ENCODE measurements at places on chromosomes 5 and 9.
A peak's percentile ranks its signal among the peaks of the same experiment; 100 is the strongest.

DNA sequence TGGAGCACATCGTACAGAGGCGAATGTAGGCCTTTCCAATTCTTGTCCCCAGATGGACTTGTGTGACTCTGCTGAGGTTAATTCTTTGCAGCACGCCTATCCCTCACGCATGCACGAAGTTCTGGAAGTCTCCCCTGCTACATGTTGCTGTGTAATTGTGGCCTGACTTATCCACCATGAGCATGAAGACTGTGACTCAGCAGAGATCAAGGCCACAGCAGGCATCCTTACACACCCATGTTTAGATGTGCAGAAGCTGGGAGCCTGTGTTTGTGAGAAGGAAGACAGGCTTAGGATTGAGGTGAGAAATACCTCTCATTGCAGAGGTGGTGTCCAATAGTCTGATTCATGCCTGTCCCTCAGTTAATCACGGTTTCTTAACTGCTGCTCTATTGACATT is 135.6 kb downstream of the ICE1 start:
- DNase-seq = no peak

DNA sequence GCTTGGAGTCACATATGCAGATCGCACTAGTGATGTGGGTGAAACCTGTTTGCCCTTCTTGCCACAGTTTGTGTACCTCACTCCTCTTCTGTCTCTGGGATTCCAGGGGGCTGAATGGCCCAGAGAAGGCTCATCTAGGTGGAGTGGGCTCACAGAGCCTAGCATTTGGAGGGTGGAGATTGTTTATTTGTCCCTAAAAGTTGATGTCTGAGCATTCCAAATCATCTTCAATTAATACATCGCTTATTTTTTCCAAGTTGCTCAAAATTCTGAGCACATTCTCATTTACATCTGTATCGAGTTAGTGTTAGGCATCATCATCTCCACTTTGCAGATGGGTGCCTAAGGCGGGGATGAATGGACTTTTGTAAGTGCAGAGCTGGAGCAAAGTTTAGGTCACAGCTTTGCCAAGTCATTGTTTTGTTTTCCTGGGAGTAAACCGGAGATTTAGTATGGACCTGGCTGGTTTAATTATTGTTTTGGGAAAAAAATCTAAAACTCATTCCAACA is 2.0 kb downstream of the ABL1 start:
- no peak for DNase-seq

- DNase-seq = no peak
These were observed 109.8 kb downstream of the DENND1A start for GRCh38 chr9:123820139-123820538.

DNA sequence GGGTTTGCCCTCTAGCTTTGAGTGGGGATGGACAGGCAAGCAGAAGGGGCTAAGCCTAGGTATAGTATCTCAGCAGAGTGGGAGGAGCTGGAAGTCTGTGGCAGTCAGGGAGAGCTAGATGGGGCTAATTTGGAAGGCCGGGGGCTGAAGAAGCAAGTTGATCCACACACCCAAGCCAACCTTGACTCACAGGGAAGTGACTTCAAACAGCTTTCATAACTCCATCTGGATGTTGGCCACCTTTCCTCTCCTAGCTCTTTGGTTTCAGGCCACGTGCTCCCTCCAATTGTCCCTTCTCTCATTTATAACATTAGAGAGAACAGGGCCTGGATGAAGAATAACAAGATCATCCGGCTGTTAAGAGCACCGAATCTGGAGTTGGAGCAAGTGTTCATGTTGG is 36.8 kb downstream of the EGR1 start:
- DNase-seq = no peak

- DNase-seq = no peak
These were observed 47.3 kb upstream of the ACTBL2 start for GRCh38 chr5:57529864-57530263.

DNA sequence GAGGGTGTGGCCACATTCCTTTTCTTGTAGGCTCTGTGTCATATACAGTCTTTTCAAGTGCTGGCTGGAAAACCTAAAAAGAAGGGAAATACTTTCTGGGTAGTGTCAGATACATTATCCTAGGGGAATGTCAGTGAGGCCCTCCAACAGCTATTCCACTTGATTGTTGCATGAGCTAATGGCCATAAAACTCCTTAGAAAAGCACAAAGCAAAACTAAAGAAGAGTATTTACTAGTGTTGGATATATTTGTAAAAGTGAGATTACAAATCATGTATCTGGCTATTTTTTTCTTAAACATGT is 829 bp downstream of the ANXA1 start:
- DNase-seq = no peak

- DNase-seq = no peak
These were observed 855 bp downstream of the MCC start for GRCh38 chr5:113487416-113487780.

DNA sequence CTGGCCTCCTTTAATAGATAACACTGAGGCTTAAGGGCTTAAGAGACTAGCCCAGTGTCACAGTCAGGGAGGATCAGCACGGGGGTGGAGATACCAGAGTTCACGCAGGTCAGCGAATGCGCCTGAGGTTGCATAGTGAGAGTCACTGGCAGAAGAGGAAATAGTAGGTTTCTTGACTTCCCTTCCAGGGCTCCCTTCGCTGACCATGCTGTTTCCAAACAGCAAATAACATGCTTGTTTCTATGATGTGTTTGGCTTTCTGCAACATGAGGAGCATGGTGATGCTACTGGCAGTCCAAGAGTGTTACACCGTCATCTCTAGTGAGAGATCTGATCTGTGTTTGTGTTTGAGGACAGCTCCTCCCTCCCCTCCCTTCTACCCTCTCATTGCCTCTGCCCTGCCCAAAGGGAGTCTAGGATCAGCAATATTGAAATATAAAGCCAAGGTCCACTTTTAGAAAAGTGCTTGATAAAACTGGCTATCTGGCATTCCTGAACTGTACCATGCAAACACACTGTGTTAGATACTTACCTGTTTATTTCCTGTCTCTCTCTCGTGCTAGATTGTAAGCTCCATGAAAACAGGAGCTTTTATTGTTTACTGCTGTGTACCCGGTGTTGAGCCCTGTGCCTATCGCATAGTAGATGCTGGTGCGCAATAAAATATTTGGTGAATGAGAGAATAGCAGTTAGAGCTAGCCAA is 12.3 kb downstream of the TLE4 start:
- DNase-seq = peak; percentile 84

DNA sequence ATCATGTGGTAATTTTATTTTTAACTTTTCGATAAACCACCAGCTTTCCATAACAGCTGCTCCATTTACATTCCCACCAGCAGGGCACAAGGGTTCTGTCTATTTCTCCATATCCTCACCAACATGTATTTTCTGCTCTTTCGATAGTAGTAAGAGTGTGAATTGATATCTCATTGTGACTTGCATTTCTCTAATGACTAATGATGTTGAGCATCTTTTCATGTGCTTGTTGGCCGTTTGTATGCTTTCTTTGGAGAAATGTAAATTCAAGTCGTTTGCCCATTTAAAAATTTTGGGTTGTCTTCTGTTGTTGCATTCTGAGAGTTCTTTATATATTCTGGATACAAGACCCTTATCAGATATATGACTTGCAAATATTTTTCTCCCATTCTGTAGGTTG is 45.9 kb downstream of the PSD2 start:
- DNase-seq = no peak

DNA sequence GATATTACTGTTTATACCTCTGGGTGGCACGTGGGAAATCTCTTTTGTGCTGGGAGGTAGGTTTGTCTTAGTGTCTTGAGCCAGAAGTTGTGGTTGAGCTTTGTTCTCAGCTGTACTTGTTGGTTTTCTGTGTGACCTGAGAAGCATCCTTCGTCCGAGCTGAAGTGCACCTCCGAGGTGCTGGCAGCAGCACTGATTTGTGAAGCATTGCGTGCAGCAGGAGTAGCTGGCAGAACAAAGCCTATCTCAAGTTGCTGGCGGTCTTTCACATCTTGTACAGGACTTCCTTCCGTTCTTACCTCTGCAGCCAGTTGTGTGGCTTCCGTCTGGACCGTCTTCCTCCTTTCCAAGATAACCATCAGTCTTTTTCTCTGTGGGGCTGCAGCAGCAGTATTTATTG is 4.3 kb downstream of the PRRC2B start:
- no peak for DNase-seq

DNA sequence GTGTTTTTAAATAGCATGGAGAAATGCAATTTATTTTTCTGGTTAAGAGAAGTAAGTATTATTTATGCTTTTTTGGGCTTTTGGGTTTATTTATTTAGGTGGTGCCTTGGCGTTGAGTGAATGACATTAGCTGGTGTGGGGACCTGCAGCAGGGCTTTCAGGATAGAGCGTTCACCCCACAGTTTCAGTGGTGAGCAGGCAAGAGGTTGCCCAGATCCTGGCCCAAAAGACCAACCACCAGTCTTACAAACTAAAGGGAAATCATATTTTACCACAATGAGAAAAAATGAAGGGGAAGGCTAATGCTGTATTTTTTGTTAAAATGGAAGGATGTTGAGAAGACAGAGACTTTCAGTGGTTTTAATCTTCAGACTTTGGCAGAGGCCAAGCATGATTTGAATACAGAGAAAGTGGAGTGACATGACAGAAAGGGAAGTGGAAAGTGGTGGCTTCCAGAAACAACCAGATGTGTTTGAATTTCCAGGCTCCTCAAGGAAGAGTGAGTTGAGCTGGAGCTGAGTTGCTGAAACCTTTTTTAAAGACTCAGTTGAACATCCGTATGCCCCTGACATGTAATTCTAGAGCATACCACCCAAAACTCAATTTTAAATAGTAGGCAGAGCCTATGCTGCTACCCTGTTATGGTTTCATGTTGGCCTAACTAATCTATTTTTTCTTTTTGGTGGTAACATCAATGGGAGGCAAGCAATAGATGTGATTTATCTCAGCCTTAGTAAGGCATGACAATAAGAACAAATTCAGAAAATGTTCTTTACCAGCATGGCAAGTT is 94.8 kb downstream of the AOPEP start:
- DNase-seq = no peak

DNA sequence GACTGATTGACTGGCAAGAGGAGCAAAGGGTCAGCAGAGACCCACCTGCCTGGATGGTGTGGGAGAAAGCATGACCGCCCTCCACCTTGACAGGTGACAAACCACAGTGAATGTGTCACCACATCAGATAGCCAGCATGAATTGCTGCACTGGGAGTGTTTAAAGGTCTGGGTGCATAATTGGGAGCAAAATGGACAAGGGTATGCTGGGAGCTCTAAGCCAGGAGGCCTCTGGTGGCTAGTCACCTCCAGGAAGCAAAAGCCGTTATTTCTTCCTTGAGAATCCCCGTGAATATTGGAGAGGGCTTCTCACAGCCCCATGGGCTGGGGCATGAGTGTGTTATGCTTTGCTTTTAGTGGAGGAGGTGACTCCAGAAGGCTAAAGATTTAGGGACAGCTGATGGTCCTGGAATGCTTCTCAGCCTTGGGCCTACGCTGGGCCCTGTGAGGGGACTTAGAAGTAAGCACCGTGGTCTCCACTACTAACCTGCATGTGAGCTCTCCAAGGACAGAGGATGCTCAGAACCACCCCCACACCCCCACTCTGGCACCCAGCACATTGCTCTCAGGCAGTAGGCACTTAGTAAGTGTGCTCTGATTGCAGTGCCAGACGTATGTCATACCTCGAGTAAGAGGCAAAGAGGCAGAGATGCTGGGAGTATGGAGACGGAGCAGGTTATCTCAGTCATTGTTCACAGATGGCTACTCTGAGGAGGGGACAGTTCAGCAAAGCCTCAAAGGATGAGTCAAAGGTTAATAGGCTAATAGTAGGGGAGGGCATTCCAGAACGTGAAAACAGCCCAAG is 9.1 kb upstream of the IRF1 start:
- no peak for DNase-seq

DNA sequence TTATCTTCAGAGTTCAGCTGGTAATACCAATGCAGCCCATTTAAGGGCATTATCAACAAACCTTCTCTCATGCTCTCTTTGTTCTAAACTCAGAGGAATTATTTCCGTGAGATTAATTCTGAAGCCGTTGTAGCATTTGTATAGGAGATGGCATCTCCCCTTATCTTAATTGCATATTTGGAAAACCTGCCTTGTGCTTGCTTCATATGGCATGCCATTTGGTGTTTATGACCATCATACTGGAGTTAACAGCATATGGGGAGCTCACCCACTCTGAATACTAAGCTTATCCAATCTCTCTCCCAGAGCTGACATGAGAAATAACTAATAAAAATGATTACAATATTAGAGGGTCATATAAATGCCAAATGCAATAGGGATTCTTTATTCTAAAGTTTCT is 243.2 kb downstream of the BRINP1 start:
- no peak for DNase-seq

DNA sequence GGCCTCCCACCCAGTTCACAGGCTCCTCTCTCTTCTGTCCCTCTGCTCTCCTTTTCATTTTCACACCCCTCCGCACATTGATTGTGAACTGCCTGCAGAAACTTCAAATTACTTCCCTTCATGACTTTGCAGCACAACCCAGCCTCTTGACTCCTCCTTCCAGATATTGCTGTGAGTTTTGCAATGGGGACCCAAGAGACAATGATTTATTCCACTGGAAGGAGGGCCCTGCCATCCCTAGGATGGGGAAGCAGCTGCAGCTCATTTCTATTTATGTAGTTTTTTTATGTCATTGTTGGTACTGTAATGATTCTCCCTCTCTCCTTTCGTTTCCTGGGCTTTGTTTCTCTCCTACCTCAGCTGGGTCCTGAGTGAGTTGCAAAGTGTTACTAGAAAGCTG is 364.9 kb downstream of the ICE1 start:
- DNase-seq = no peak
